HuH-7 (cell line): ENCODE measurements at places on chromosomes 12 and 14.

GRCh38 chr12:62933220-62933601 lies 1.7 kb downstream of the PPM1H start:
- peak; percentile 64 for DNase-seq

- DNase-seq = no peak
Observed at GRCh38 chr14:35213143-35213788, 78.9 kb upstream of the PSMA6 start.

- no peak for DNase-seq
Observed at GRCh38 chr14:72128629-72129028, 196.4 kb downstream of the RGS6 start.

GRCh38 chr14:102196039-102196901 lies 56.6 kb downstream of the WDR20 start:
- DNase-seq = no peak

- no peak for DNase-seq
Observed at GRCh38 chr14:23550131-23550811, 1.3 kb downstream of the ZFHX2 start.

DNA sequence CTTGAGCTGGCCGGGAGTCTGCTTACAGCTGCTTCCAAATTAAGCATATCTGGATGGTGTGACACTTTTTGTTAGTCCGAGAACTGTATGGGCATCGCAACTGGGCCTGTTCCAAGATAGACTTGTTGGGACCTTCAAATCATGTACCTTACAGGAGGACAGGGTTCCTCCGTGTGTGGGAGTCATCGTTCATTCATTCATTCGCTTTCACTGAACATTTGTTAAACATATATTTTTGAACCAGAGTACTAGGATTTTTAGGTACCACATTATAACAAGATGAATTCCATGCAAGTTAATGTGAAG lies 387 bp upstream of the IPO8 start:
- DNase-seq = no peak

GRCh38 chr12:11811008-11811407 lies 161.5 kb downstream of the ETV6 start:
- no peak for DNase-seq

DNA sequence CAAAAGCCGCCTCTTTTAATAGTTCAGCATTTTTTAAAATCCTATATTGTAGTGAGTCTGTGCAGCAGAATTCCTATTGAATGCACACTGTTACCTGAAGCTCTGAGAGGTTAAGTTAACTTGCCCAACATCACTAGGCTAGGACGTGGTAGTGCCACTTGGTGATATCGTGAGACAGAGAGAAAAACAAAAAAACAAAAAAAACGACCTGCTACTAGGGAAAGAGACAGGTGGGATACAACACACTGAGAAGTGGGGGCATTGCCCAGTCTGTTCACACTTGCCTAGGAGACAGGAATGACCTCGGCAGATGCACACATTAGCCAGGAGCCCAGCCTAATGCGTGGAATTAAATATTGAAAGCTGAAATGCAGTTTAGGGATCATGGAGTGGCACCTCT lies 129.7 kb upstream of the CCND2 start:
- no peak for DNase-seq

DNA sequence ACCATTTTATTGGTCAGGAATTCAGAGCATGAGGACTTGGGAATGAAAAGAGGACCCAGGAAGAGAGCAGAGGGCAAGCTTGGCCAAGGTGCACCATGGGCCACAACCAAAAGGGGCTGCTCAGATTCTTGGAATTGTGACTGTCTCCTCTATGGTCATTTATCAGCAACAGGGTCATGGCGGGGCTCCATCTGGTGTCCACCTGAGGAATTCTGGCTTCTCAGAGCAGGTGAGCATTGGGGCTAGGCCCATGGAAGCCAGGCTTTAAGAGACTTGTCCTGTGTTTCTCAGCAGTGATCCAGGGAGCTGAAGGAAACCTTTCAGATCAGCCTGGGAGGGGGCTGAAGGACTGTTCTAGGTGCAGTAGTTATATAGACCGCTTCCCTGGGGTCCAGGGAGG lies 2.6 kb upstream of the RIN3 start:
- DNase-seq = peak; percentile 63

GRCh38 chr12:30905463-30906009 lies 21.0 kb upstream of the TSPAN11 start:
- no peak for DNase-seq

DNA sequence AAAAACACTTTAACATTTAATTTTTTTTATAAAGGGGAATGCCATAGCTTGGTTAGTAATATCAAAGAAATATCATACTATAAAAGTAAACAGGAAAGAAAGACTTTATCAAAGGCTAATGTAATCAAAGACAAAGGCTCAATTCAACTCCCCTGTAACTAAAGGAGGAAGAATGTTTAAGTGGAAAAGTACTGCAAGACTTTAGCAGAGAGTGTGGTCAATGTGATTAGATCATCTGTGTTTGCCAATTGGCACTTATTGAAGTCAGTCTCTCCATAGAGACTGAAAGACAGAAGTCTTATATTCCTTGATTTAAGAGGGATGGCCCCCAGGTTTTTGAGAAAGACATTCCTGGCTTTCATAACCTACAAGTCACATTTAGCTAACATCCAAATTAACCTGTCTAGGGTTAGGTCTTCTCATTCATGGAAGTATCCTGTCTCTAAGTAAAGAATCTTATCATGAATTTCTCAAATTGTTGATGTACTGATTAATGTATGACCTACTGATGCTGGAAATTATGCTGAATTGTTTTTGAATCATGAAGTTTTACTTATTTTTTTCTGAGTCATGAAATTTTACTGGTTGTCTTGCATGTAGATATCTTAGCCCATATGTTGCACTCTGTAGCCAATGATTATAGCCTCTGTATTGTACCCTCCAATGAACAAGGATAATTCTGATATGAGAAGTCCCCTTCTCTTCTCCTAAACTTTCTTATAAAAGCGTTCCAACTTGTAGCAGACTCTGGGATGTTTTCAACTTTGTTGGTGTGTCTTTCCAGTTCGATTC lies 65.4 kb downstream of the ATXN7L3B start:
- DNase-seq = peak; percentile 23

GRCh38 chr12:90216020-90216552 lies 507.4 kb upstream of the ATP2B1 start:
- DNase-seq = no peak

DNA sequence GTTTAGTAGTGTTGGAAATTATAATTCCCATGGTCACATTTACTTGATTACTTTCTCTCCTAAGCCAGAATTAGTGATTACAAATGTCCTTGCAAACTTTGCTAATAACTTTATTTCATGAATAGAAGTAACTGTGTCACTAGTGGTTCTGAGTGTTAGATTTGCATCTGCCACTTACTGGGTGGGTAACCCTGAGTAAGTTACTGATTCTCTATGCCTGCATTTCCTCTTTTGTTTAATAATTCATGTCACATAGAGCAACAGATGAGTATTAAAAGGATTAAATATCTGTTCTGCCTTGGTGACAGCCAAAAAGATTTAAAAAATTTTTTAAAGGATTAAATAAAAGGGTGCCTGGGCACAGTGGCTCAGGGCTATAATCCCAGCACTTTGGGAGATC lies 78.6 kb downstream of the BHLHE41 start:
- no peak for DNase-seq
